ENCODE measurements at places on chromosomes 16 and 17.

GRCh38 chr16:10280262-10281170 is 98.3 kb upstream of the GRIN2A start:
- no peak for DNase-seq

DNA sequence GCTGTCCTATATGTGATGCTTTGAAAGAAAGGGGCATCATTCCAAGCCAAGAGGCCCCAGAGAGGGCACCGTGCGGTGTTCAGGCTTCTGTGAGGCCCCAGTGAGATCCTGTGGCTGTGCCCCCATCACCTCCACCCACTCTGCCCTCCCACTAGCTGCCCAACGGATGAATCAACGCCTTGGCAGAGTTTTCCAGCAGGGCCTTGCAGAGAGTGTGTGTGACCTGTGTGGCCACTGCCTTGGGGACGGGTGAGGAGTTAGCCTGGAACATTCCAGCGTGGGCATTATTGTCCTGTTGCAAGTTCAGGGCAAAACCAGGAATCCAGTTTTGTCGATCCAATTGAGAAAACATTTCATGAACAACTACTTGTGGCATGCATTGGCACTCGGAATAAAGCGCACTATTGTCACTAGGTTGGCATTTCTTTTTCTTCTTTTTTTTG is 53.7 kb downstream of the SF3B3 start:
- no peak for DNase-seq

GRCh38 chr17:19415311-19415710 is 4.3 kb downstream of the RNF112 start:
- no peak for DNase-seq

DNA sequence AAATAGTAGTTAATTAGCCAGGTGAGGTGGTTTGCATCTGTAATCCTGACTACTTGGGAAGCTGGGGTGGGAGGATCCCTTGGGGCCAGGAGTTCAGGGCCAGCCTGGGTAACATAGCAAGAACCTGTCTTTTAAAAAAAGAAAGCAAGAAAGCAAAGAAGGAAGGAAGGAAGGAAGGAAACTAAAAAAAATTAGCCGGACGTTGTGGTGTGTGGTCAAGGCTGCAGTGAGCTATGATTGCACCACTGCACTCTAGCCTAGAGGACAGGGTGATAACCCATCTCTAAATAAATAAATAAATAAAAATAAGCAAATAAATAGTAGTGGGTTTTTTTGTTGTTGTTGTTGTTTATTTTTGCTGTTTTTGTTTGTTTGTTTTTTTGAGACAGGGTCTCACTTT is 39.3 kb upstream of the MAP2K6 start:
- DNase-seq: no peak

- no peak for DNase-seq
Measured at GRCh38 chr16:20249211-20249610, 78.1 kb downstream of the GP2 start.

- no peak for DNase-seq
Measured at GRCh38 chr17:41326173-41327145, 10.9 kb upstream of the KRTAP17-1 start.

DNA sequence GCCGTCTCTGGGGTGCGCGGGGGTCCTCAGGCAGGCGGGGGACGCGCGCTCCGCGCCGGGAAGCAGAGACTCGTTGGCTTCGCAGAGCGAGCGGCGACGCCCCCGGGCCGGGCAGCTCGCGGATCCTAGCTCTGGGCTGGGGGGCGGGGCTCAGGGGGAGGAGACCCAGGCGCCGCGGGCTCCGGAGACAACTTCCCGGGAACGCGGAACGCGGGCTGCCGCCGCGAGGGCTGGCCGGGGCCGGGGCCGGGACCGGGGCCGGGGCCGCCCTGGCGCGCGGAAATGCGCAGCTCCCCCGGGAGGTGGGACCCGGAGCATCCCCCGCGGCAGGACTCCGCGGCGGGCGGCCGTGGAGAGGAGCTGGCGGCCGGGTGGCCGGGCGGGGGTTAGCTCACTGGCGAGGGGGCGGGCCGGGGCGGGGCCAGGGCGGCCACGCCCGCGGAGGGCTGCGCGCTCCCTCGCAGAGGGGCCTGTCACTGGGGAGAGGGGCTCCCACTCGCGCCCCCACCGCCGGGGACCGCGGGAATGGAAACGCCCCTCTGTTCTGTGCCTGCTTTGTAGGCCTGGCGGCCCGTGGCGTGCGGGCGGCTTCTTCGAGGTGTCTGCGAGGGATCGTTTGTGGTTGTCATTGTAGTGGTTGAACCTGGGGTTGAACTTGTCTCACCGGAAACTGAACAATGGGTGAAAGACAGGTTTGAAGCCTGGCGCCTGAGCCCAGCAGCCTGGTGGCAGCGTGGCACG is at the start of gene GAS7:
TSS of gene GAS7 (minus strand) at position 98 of the 741 bp plus-strand sequence.
- DNase-seq: peak; percentile 2
